ENCODE measurements at places on chromosomes 6 and 20.

- no peak for DNase-seq
Observed at GRCh38 chr6:166815629-166816028, 140.7 kb downstream of the RNASET2 start.

DNA sequence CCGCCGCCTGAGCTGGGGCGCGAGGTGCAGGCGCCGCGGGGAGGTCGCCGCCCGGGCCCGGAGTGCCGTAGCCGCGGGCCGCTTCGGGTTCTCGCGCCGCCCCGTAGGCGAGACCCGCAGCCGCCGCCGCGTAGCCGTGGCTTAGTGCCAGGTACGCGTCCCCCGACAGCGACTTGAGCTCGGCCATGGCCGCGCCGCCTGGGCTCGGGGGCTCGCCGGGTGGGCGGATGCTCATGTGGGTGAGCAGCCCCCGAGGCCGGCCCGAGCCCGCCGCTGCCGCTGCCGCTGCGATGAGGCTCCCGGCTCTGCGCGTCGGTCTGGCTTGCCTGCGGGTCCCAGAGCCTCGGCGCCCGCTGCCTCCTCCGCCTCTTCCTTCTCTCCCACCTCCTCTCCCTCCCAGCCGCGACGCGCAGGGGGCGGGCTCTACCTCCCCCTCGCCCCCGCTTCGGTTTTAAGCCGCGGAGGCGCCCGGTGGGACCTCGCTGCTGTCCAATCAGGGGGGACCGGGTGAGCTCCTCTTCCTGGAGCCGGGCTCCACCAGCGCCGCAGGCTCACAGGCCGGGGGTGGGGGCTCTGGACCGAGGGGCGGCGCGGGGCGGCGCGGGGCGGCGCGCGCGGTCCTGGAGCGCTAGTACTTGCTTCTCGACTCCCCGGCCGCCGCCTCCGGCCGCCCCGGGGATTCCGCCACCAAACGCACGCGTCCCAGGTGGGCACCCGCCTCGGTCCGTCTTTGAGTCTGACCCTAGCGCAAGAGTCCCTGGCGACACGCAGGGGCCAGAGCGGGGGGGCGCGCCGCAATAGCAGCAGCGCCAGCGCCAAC lies at the start of gene BHLHE23:
BHLHE23 (minus strand) TSS at position 425 of the 820 bp plus-strand sequence; CDS start at position 235, 190 bp downstream.
- peak; percentile 14 for DNase-seq

- no peak for DNase-seq
Observed at GRCh38 chr20:8260837-8261251, 128.8 kb downstream of the PLCB1 start.

- DNase-seq: no peak
Observed at GRCh38 chr20:21074605-21075336, 31.4 kb downstream of the LINC00237 start.

DNA sequence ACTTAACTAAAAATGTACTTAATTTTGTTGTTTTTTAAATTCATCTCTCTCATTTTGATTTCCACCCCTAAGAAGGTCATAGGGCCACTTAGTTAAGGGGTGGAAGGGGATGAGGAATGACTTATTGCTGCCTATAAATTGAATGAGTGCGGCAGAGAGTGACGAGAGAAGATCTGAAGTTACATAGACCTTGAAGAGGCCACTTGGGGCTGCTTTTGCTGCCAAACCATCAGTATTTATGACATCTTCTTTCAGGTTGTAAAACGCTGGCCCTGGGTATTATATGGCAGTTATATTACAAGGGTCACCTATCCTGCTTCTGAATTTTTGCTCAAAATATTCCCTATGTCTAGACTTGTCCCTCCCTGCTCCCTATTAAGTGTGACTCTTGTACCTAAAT lies 119.6 kb upstream of the RIMS1 start:
- DNase-seq: no peak

- DNase-seq: no peak
Observed at GRCh38 chr6:70133246-70133645, 169.6 kb downstream of the COL9A1 start.

DNA sequence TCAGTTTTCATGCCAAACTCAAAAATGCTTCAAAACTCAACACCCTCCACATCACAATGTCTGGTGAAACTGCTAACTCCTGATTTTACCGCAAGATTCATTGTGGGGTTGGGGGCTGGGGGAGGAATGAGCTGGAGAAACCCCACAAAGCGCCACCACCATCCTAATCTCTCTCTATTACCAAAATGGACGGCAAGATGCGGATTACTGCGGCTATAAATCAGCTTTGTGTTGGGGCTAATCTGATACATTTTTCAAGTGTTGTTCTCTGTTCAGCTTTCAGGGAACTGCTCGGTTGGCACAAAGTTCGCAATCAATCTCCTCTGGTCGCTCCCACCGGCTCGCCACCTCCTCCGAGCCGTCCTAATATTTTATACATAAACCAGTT lies 83.7 kb downstream of the TMEM242 start:
- DNase-seq: no peak

- no peak for DNase-seq
Observed at GRCh38 chr6:14656649-14657048, 539.1 kb downstream of the CD83 start.

DNA sequence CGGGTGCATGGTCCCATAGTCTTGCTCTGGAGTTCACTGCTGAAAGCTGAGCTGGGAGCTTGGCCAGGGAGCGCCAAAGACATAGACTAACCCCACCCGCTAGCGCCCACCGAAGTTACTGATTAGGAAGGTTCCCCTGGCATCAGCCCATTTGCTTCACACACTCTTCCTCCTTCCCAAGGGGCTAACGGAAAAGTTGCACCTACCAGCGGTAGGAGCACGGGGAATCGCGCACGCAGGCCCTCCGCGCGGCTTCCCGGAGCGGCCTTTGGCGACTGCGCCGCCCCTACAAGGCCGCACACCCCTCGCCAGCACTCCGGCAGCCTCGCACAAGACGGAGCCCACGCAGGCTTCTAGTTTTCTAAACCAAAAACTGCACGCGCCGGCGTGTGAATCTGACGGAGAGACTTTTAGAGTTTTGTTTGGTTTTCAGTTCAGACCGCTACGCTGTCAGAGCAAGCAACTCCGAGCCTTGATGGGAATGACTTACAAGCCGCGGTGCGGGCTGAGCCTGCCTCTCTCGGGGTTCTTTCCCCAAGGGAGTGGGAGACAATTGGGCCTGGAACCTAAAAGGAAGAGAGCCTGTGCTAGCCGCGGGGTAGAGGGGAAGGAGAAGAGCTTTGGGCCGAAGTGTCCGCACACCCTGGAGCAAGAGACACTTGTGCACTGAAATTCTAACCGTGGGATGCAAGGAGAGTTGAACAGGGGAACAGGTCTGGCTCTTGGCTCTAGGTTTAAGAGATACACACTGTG lies 891 bp upstream of the POU3F2 start:
- DNase-seq: peak; percentile 77

DNA sequence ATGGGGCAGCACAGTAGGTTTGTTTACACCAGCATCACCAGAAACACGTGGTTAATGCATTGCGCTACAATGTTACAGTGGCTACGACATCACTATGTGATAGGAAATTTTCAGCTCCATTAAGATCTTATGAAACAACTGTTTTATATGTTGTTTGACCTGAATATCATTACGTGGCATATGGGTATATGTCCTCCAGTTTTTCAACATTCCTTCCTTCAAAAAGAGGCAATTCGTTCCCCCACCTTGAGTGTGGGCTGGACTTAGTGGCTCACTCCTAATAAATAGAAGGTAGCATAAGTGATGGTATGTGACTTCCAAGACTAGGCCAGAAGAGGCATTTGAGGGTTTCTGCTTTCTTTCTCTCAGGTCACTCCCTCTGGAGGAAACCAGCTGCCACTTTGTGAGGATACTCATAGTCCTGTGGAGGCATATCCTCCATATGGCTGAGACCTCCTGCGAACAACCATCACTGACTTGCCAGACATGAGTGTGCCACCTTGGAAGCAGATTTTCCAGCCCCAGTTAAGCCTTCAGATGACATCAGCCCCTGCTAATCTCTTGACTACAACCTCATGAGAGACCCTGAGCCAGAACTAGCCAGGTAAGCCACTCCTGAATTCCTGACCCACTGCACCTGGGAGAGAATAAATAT lies 2.3 kb upstream of the TRAM2 start:
- DNase-seq: no peak

DNA sequence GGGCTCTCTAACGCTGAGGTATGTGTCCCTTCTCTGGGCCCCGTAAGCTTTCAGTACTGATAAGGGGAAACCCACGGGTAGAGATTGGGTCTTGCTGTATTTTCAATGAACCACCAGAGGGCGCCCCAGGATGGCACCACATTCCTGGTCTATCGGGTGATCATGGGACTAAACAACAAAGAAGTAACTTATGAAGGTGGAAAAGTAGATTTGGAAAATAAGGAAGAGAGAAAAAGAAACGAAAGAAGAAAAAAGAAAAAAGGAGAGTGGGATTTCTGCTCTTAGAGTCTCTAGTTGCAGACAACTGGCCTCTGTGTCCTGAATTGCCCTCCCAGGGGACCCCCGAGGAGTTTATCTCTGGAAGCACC lies 93.8 kb downstream of the GMPR start:
- peak; percentile 32 for DNase-seq

GRCh38 chr6:72040111-72040510 lies 153.8 kb downstream of the RIMS1 start:
- DNase-seq: no peak

GRCh38 chr6:26531897-26532296 lies 6.3 kb upstream of the HMGN4 start:
- no peak for DNase-seq
